CD8-positive, alpha-beta T cell (primary cell): ENCODE measurements at places on chromosomes 5 and 9.

DNA sequence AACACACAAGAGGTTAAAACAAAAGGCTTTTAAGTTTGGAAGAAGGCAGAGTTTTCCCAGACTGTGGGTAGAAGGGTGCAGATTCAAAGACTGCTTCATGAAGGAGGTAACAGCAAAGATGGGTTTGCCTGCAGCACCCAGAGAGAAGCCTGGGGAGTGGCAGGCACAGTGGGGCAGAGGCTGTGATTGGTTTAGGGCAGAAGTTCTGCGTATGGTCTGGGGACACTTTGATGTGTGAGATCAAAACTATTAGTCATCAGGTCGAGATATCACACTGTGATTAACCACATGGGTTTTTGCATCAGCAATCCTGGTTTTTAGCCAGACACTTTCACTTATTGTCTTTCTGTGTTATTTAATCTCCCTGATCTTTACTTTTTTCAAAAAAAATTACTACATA lies 188.8 kb upstream of the GLRA1 start:
- peak; percentile 6 for DNase-seq

GRCh38 chr5:52777186-52777585 lies 10.5 kb upstream of the ITGA1 start:
- no peak for DNase-seq

DNA sequence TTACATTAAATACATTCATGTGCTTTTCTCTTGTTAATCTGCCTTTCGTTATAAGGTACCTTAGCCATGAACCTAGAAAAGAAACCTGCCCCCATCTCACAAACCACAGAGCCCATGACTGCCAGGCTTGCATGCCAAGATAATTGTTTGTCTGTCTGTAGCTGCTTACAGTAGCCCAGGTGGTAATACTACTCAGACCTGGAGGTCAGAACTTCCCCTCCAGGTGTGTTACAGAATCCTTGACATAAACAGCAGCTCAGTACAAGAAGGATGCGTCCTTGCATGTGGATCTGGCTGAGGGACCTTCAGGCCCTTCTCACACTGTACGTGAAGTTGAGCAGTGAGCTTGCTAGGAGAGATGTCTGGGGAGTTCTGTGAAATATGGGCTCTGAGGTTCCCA lies 291.4 kb downstream of the CSNK1G3 start:
- DNase-seq = no peak

DNA sequence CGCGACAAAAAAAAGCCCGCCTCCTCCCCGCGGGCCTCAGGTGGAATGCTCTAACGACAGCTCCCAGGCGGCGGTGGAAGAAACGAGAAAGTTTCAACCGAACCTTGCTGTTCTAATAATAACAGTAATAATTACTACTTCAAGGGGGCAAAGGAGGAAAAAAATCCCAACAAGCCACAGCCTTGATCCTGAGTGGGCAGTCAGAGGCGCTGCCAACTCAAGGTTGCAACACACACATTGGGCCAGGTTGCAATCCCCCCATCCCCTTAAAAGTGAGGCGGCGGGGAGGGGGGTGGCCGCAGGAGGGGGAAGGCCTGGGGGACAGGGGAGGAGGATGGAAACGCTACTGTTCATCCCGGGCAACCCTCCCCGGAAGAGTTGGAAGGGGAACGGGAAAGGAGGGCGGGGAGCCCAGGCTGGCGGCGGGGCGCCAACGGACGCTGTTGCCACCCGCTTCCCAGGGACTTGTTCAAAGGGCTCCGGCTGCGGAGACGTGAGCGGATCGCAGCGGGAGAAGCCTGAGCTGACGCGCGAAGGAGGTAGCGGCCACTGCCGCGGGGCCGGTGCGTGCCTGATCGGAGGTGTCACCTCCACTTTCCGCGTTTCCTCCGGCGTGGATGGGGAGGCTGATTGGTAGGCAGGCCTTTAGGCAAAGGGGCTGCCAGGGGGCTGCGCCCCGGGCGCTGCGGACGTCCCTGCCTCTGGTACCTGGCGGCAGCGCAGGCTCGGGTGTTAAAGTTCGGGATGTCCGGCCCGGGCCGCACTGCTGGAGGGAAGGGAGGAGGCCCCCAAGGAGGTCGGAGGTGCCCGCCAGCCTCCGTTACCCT lies 647 bp downstream of the SMARCA2 start:
- peak; percentile 34 for DNase-seq

DNA sequence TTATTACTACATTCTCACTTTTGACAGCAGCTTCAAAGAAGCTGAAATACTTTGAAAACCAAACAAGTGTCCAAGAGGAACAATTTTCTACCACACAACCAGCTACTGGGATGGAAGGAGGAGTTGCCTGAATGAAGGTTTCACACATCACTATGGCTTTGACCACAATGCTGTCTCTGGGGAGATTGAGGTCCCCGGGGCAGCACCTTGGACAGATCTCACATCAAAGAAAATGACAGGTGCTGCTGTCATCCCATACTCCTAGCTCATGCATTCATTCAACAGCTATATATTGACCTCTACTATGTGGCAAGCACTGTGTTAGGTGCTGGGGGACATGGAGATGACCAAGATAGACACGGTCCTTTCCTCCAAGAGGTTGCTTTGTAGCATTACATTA lies 233.2 kb upstream of the RASEF start:
- DNase-seq = no peak

- no peak for DNase-seq
Observed at GRCh38 chr5:111463311-111463710, 49.0 kb downstream of the STARD4 start.

DNA sequence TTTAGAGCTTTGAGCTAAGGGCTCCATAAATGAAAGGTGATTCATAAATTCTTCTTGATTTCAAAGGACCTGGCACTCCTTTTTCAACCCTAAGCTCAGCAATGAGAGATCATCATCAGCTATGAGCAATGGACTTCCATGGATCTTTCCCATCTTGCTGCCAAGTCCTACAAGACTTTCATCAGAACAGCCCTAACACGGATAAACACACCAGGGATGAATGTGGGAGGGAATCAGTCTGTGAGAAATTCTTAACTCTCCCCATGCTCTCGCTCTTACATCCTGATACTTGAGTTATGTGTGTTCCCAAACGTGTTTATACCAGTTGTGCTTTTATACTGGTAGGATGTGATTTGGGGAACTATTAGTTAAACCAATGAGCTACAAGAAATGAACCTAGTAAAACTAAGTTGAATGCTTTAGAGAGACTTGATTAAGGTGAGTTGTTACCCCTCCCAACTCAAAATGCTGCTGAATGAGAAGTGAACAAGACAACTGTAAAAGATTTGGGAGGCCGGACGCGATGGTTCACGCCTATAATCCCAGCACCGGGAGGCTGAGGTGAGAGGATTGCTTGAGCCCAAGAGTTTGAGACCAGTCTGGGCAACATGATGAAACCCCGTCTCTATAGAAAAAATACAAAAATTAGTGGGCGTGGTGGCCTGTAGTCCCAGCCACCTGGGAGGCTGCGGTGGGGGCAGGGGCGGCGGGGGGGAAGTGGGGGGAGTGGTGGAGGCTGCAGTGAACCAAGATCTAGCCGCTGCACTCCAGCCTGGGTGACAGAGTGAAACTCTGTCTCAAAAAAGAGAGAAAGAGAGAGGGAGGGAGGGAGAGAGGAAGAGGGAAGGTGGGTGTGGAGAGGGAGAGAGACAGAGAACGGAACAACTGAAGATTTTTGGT lies 5.2 kb upstream of the RPL26L1 start:
- no peak for DNase-seq

GRCh38 chr5:172325452-172325851 lies 41.9 kb upstream of the UBTD2 start:
- no peak for DNase-seq

DNA sequence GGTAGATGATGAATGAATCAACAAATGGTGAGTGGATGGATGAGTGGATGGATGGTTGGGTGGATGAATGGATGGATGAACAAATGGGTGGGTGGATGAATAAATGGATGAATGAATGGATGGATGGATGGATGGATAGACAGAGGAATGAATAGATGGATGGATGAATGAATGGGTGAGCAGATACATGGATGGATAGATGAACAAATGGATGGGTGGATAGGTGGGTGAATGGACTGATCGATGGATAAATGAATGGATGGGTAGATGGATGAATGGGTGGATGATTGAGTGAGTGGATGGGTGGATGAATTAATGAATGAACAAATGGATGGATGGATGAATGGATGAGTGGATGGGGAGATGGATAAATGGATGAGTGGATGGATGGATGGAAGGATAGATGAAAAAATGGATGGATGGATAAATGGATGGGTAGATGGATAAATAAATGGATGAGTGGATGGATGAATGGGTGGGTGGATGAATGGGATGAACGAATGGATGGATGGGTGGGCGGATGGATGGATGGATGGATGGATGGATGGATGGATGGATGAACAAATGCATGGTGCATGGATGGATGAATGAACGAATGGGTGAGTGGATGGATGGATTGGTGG lies 85.7 kb downstream of the PHF2 start:
- DNase-seq = no peak

GRCh38 chr9:96258967-96259366 lies 43.0 kb downstream of the HSD17B3 start:
- DNase-seq = no peak

DNA sequence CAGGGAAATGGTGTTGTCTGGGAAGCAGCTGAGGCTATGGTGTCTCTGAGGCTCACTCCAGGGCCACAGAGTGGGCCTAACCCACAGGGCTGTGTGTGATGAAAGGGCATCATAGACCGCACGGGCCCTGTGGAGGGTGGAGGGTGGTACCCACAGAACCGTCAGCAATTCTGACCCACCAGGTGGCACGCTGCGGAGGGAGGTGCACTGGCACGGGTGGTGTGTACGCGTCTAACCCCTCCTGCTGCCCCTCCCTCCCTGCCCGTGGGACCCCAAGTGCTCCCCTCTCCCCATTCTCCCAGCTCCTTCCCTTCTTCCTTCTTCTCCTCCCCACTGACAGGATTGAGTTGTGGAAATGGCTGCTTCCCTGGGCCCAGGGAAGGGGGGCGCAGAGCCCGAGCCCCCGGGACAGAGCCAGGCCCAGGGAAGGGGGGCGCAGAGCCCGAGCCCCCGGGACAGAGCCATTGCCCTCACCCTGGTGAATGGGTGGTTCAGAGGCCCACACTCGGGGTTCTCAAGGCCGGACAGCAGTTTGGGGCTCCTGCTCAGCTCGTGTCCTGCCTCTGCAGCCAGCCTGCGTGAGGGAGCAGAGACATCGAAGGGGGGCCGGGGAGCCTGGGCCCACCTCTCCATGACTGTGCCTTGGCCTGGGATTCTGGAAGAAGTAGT lies 6.8 kb downstream of the LCN10 start:
- no peak for DNase-seq

GRCh38 chr9:8456344-8456743 lies 656.8 kb upstream of the DMAC1 start:
- no peak for DNase-seq

DNA sequence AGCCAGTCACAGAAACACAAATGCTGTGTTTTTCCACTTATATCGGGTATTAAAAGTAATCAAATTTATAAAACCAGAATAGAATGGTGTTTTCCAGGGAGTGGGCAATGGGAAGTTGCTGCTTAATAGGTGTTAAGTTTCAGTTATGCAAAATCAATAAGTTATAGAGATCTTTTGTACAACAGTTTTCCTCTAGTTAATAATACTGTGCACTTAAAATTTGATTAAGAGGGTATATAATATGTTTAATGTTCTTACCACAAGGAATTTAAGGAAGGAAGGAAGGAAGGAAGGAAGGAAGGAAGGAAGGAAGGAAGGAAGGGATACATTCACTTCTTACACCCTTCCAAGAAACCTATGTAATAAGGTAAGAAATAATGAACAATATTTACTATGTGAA lies 867.7 kb upstream of the CDH6 start:
- DNase-seq = no peak

DNA sequence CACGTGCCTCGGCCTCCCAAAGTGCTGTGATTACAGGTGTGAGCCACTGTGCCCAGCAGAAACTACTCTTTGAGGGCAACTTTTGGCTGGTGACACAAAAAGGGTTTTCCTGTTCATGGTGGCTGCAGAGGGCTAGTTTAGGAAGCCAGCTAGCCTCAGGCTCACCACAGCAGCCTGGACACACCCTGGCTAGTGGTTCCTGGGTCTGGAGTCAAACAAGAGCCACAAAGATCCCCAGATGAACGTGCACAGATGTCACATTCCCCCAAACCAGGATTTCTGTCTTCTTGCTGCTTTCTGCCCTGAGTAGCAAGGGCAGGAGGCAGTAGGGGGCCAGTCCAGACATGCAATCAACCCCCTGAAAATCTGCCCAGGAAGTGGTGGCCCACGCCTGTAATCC lies 6.8 kb downstream of the HBEGF start:
- no peak for DNase-seq

DNA sequence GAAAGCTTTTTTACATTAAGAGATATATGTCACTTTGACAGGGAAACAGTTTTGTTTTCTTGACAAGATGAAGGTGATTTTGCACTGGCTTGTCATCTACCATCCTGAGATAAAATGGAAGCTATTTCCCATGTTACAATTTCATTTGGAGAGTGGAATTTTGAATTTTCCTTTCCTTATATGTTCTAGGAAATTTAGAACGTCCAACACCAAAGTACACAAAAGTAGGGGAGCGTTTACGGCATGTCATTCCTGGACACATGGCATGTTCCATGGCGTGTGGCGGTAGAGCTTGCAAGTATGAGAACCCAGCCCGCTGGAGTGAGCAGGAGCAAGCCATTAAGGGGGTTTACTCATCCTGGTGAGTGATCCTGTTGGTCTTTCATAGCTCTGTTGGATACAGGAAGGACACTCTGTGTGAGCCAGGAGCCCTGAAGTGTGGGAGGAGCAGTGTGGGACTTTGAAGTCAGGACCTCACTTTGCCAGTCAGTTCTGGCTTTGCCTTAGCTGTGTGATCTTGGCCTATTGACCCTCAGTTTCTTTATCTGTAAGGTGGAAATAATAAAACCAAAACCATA lies 887 bp downstream of the PTPDC1 start:
- no peak for DNase-seq

GRCh38 chr9:68522954-68523353 lies 17.7 kb downstream of the TMEM252 start:
- DNase-seq = no peak

- no peak for DNase-seq
Observed at GRCh38 chr5:16446993-16447392, 18.6 kb downstream of the ZNF622 start.

GRCh38 chr5:177426566-177427210 lies at the start of gene GRK6:
TSS of gene GRK6 (plus strand) at chr5:177426676. CDS start at chr5:177426846, 170 bp downstream.
- peak; percentile 62 for DNase-seq

DNA sequence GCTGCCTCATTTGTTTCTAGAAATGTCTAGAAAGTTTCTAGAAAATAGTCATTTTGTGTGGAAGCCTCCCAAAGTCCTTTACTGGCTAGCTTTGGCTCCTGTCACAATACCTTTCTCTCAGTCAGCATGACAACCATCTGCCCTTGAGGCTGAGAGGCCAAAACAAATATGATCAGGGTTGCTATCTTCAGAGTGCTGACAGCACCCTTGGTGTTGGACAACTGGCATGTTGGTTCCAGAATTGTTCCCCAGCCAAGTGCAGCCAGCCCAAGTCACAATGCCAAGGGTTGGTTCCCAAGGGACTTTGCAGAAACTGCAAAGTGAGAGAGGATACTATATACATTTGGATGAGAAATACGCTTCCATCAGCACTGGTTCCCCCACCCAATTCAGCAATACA lies 140.9 kb upstream of the GAS1 start:
- DNase-seq = no peak

DNA sequence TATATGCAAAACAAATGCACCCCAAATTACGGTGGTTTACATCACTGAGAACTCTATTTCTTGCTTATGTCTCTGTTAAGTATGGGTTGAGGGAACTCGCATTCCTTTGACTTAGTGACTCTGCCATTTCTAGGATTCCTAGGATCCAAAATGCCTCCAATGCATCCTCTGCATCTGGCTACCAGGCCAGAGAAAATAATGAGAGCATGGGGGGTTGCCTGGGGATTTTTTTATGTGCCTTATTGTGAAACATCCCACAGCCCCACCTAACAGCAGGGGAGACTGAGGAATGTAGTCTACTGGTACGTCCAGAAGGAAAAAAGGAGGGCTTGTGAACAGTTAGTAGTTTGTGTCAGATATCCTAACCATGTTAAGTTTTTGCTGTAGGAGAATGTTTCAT lies 466.0 kb upstream of the ARRDC3 start:
- DNase-seq = no peak
